Brain (organoid and tissue), 16 donors: ENCODE measurements at places on chromosomes 16 and 17.

GRCh38 chr16:71406724-71407123 lies 35.1 kb downstream of the TLE7 start:
- no peak for DNase-seq

DNA sequence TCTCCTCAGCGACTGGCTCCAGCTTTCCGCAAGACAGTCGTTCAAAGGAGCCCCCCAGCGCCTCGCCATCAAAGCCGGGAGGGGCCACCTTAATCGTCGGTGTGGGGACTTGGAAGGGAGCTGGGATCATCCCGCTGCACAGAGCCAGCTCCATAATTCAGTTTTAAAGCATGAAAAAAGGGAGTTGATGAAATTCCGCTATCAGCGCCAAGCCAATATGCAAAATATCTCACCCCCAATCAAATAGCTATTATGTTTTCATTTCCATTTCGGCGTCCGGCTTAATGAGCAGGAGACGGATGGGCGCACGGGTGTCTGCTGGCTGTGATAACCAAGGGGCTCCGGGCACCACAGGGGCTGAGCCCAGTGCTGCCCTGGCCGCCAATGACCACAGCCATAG lies 27.7 kb downstream of the ZFPM1 start:
- DNase-seq = peak; percentile 44

DNA sequence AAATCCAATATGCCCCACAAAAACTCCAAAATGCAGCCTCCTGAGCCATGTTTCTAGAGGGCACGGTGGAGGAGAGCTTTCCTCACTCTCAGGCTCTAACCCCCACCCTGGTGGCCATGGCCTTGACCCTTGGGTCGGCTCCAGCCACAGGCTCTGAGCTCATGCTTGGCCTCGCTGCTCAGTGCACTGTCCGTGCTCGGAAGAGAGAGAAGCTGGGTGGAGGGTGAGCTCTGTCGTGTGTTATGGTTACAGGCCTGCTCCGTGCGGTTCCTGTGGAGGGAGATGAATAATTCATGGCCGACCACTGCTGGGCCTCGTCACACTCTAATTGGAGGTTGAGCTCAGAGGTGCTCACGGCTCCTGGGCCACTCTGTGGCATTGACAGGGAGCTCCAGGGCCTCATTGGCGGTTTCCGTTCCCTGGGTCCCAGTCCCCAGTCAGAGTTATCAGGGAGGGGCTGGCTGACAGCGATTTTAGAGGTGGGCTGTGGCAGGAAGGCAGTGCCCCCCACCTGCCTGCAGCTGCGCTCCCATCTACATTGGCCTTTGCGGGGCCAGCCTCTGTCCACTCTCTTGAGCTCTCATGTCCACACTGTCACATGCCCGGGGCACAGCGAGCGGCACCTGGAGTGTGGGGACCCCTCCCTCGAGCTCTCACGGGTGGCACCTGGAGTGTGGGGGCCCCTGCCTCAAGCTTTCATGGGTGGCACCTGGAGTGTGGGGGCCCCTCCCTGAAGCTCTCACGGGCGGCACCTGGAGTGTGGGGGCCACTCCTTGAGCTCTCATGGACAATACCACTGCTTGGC lies 24.9 kb downstream of the ACSF3 start:
- peak; percentile 74 for DNase-seq

DNA sequence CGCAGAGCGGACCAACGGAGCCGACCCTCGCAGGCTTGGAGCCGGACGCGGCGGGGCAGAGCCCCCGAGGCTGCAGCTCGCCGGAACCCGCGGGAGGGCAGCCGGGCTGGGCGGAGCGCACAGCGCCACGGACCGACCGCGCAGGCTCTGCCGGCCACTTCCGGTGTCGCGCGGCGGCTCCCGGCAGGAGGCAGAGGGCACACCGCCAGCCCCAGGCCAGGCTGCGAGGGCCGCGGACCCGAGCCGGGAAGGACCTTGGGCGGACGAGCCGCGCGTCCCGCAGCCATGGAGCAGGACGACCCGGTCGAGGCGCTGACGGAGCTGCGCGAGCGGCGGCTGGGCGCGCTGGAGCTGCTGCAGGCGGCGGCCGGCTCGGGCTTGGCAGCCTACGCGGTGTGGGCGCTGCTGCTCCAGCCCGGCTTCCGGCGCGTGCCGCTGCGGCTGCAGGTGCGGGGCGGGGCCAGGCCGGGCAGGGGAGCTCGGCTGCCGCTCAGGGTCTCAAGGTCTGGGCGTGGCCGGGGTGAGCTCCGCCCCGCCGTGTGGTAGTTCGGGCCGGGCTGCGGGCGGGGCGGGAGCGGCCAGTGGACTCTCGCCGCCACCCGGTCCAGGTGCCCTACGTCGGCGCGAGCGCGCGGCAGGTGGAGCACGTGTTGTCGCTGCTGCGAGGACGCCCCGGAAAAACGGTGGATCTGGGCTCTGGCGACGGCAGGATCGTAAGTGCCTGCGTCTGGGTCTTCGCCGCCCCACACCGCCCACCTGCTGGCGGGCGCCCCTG lies at the start of gene ANTKMT:
TSS of gene ANTKMT (plus strand) at position 157 of the 775 bp plus-strand sequence. CDS start at position 286, 129 bp downstream.
- peak; percentile 87 for DNase-seq

DNA sequence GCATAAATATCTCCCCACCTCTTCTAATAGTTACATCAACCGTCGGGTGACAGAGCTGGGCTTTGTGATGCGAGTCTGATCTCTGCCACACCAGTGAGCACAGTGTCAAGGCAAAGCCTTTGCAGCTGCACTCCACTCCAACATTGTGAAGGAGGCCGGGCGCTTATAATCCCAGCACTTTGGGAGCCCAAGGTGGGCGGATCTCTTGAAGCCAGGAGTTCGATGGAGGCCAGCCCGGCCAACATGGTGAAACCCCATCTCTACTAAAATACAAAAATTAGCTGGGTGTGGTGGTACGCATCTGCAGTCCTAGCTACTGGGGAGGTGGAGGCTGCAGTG lies 18.9 kb downstream of the CYB5D2 start:
- DNase-seq = no peak

- peak; percentile 76 for DNase-seq
Observed at GRCh38 chr17:67157732-67158639, 87.0 kb downstream of the HELZ start.

DNA sequence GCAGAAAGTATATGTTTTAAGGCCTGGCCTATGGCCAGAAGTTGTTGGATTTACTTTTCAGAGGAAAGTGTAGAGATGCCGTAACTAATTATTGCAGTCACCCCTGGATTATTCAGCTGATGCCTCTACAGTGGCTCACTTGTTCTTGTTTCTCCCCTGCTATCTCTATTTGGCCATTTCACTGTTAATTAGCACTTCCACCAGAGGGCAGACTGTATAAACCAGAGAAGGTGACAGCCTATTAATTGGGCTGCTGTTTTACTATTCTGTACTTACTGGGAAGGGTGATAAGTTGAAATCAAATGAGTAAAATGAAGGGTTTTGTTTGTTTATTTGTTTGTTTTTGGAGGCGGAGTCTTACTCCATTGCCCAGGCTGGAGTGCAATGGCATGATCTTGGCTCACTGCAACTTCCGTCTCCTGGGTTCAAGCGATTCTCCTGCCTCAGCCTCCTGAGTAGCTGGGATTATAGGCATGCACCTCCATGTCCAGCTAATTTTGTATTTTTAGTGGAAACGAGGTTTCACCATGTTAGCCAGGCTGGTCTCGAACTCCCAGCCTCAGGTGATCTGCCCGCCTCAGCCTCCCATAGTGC lies 66.0 kb downstream of the CDK12 start:
- DNase-seq = peak; percentile 44

DNA sequence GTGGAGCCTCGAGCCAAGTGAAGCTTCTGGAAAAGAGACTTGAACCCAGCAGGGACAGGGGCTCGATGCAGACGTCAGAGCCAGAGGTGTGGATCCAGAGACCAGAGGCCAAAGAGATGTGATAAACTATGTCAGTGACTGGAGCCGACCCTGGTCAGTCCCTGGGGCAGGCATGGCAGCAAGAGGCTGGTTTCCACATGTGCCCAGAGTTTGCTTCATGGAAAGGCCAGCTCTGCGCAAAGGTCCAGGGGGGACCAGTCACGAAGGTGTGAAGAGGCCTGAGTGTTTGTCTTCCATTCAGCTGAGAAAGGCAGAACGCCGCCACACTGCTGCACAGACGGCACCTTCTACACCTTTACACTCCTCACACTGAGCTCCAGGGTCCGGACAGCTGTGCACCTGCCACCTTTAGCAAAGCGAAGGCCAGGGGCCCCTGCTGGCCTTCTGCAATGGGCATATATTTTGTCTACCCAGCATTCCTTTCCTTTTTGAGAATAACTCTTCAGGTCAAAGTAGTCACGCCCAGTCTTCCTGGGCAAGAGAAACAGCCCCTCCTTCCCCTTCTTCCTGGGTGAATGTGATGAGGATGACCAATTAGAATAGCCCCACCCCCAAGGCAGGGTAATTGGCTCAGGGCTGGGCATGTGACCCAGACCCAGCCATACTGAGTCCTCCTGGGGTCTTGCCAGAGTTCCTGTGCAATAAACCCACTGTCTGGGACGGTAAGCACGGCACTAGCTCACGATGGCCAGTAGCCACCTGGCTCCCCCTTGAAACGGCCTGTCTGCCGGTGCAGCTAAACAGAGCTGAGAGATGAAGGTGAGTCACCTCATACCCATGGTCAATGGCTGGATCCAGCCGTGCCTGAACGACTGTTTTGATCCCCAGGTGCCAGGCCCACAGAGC lies 2.3 kb upstream of the RPH3AL start:
- DNase-seq = no peak

DNA sequence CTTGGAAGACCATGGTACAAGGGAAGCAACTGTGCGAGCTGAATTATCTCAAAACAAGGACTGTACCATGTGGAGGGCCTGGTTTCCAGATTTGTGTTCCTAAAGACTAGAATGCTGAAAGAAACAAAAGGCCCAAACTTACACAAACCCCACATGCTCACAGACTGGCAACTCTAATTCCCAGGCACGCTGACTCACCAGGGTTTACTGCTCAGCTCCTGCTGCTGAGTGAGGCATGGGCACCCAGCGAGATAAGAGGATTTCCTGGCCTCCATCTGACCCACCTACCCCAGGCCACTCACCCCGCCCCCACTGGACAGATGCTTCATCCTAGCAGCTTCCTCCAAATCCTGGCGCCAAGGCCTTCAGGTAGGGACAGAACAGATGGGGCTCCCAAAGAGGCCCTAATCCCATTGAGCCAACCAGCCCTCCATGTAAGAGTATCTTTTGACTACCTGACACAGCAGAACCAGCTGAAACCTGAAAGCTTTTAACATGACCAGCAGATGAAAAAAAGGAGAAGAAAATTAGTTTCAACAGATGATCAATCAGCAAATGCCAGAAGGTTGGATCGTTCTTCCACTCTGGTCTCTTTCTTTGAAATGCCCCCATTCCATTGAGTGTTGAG lies 33.9 kb downstream of the DCUN1D3 start:
- DNase-seq = no peak
